ENCODE measurements at places on chromosomes 11 and 22.

- DNase-seq: no peak
Measured at GRCh38 chr11:26834601-26835000, 112.7 kb upstream of the SLC5A12 start.

DNA sequence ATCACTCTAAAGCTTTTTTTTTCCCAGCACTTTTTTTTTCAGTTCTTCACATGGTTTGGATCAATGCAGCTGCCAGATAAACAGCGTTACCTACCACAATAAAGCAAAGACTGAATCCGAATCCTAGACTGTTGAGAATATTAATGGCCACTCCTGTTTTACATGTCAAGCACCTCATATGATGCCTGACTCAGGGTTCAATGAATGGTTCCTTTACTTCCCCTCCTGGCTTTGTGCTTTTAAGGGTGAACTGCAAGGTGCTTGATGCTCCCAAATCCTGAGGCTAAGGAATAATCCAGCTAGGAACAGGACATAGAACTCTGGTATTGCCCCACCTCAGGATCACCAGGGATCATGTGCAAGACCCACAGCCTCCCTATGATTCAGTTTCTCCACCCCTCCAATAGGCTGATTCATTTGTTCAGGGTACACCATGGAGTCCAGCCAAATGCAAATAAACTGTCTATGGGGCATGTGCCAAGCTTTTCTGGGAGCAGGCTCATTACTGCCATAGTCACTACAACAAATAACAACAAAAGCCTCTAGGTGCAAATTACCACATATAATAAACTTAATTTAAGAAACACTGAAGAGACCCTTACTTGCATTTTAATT is 104.3 kb downstream of the GAB2 start:
- DNase-seq: no peak

GRCh38 chr22:45077286-45077685 is 67.5 kb upstream of the PHF21B start:
- no peak for DNase-seq

DNA sequence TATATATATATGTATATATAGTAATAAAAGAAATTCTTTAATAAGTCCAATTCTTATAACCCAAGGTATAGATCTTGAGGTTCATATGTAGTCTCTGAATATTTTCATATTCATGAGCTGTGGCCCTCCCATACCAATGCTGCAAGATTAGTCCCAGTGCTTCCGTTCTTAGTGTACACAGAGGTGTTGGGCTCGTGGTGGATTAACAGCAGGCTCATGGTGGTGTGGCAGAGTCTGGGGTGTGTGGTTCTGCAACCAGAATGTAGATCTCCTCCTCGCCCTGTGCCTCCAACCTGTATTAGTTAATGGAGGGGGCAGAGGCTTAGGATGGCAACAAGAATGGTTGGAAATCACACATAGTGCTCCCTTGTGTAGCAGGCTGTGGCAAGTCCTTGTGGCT is 16.8 kb downstream of the PRDM10 start:
- no peak for DNase-seq

DNA sequence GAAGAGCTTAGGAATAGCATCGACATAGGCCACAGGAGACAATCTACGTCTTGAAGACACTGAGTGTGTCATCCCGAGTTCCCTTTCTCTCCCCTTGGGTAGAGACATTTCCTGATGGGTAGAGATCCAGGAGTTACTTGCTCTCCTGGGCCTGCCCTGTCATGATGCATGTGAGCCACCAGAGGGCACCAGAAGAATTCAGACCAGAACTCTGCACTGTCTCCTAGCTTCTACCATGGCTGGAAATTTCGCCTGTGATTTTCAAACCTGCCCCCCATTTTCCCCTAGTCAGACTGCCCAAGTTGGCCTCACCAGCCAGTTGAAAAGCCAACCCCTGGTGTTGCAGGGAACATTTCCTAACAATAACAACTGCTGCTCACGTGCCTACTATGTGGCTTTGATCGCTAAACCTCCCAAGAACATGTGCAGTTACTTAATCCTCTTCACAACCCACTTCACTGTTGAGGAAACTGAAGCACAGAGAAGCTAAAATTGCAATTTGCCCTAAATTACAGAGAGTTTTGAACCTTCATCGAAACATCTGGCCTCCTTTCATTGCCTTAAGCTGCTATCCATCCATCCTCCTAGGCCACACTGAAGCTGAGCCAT is 47.2 kb downstream of the C11orf58 start:
- DNase-seq: peak; percentile 69

GRCh38 chr22:35970616-35971455 is 57.8 kb downstream of the RBFOX2 start:
- DNase-seq: no peak

GRCh38 chr22:44020981-44021380 is 3.1 kb upstream of the PARVB start:
- DNase-seq: no peak

GRCh38 chr11:34655335-34656008 is 34.6 kb downstream of the EHF start:
- DNase-seq: peak; percentile 31

GRCh38 chr11:69611548-69612526 is 29.1 kb upstream of the CCND1 start:
- DNase-seq: no peak

- peak; percentile 49 for DNase-seq
Measured at GRCh38 chr22:46336119-46337078, 885 bp downstream of the TRMU start.
